Activated CD8-positive, alpha-beta memory T cell treated with anti-CD3 and anti-CD28 coated beads for 36 hours (primary cell): ENCODE measurements at places on chromosomes 6 and 20. TPM values are rescaled to one million over a fixed set of nuclear protein-coding genes. Genes with fewer than 3 reads are reported as not detected.

SIRPA gene
- 0.04 TPM for total RNA-seq

LINC00237 gene
- total RNA-seq, result not detected

KHDRBS2 gene
- not detected for total RNA-seq

RAD21L1 gene
- total RNA-seq, result not detected

PI16 gene
- total RNA-seq, result not detected

SALL4 gene
- 0.70 TPM for total RNA-seq

DLK2 gene
- total RNA-seq, result 1.2 TPM

TMC2 gene
- total RNA-seq, result not detected

FLRT3 gene
- not detected for total RNA-seq

PLA2G7 gene
- total RNA-seq, result not detected

MEI4 gene
- total RNA-seq, result not detected

CRISP3 gene
- total RNA-seq, result not detected

VWA7 gene
- 1.9 TPM for total RNA-seq

OVOL2 gene
- total RNA-seq, result not detected
